ENCODE measurements at places on chromosomes 2 and 18. TPM values are rescaled to one million over a fixed set of nuclear protein-coding genes. Genes with fewer than 3 reads are reported as not detected.

MRPL33 gene
- 97.7 TPM for polyA plus RNA-seq

SCN3A gene
- 0.11 TPM for polyA plus RNA-seq

GRCh38 chr2:86044614-86045013 lies 61.1 kb downstream of the POLR1A start:
- DNase-seq: no peak

- no peak for DNase-seq
These were observed 1.8 kb upstream of the DUSP2 start for GRCh38 chr2:96146881-96147592.

DNA sequence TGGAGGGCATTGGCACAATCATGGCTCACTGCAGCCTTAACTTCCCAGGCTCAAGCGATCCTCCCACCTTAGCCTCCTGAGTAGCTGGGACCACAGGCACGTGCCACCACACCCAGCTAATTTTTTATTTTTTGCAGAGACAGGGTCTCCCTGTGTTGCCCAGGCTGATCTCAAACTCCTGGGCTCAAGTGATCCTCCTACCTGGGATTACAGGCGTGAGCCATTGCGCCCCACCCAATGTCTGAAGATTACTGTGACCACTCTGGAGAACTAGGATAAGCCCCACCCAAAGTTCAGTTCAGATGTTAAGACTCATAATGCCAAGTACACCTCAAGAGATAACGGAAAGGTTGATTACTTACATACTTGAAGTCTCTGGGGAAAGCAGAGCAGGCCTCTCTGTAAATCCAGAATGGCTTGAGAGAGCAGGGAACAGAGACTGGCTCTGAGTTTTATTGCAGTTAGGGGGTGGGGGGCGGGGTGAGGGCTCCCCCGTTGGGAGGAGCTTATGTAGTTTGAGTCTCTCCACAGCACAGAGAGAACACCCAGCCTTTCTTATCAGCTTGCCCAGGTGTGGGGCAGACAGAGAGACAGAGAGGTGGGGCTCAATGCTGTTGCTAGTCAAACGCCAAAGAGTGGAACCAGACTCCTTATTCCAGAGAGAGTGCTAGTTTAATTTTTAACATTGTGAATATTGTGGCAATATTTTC lies 26.5 kb upstream of the ERICH2 start:
- no peak for DNase-seq

DNA sequence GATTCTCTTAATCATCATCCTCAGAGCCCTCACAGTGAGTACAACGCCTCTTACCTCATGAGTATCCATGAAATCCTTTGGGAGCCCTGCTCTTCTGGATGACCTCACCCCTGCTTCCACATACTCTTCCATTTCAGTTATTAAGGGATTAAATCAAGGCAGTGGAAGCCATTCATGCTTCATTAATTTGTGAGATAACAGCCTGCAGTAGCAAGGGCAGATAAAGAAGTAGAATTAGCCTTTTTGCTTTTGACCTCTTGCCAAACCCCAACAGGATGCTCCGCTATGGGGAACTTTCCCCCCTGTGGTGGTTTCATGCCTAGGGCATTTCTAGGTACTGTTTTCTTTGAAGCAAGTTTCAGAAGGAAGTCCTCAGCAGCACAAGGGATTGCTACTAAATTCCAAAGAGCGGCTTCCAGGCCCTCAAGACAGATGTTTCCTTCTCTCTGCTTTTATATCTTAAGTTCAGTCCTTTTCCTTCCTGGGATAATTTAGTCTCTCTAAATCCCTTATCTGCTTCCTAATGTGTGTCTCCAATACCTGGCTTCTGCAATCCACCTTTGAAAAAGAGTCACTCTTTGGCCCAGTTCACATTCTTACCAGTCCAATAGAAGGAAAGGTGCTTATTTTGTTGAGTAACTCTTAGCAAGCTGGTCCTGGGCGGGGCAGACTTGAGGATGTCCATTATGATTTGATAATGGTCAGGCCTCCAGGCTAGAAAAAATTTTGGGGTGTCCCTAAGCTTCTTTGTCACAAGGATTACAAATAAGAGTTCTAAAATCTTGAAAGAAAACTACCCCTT lies 76.9 kb downstream of the MYO1B start:
- DNase-seq: no peak
